Upper lobe of left lung (tissue), 6 donors: ENCODE measurements at places on chromosomes 7 and 10.

- DNase-seq = no peak
Measured at GRCh38 chr7:13988065-13988464, 1.4 kb downstream of the ETV1 start.

DNA sequence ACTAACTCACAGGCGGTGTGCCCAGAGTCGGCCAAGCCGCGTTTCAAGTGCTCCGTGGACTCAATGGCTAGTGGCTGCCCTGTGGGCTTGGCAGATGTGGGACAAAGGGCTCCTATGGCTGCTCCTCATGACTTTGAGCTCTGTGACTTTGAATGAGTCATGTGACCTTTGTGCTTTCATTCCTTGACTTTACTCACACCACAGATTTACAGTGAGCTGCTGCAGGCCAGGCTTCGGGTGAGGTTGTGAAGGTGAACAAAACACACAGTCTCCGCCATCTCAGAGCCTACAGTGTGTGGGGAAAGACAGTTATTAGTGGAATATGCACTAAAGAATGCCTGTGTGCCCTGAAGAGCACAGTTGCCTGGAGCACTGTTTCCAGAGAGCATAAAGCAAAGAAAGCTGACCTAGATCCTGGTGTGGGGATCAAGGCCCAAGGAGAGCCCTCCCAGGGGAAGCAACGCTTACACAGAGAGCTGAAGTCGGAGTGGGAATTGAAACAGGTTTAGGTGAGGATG is 29.7 kb upstream of the PLEKHA1 start:
- no peak for DNase-seq

GRCh38 chr7:99990460-99990852 is 14.6 kb upstream of the AZGP1 start:
- DNase-seq = no peak

- DNase-seq = peak; percentile 66
Measured at GRCh38 chr10:69515699-69516259, 57.4 kb downstream of the NEUROG3 start.

- DNase-seq = peak; percentile 70
Measured at GRCh38 chr7:157907091-157907490, 570.3 kb downstream of the DNAJB6 start.

DNA sequence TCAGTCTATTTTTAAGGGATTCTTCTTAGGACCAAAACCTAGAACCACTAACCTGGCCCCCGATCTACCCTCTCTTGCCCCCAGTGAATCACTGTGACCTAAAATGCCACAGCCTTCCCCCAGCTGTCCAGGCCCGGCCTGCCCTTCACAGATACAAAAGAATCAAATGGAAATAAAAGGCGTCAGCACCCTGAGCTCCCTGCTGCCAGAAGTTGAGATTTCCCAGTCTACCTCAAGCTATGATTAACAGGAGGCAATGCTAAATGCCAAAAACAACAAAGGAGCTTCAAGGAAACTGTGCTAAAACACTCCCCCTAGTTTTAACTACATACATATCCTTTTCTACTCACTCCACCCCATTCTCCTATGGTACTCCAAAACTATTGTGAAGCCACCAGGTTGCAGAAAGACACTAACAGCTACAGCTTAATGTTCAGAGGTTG is 67.8 kb downstream of the GSAP start:
- no peak for DNase-seq

GRCh38 chr7:140403878-140404564 is at the start of gene RAB19:
TSS of gene RAB19 (plus strand) at chr7:140404058. CDS start at chr7:140407647, 3,589 bp downstream.
- DNase-seq = peak; percentile 78

GRCh38 chr10:70596860-70597809 is 5.4 kb downstream of the PRF1 start:
- DNase-seq = peak; percentile 19

DNA sequence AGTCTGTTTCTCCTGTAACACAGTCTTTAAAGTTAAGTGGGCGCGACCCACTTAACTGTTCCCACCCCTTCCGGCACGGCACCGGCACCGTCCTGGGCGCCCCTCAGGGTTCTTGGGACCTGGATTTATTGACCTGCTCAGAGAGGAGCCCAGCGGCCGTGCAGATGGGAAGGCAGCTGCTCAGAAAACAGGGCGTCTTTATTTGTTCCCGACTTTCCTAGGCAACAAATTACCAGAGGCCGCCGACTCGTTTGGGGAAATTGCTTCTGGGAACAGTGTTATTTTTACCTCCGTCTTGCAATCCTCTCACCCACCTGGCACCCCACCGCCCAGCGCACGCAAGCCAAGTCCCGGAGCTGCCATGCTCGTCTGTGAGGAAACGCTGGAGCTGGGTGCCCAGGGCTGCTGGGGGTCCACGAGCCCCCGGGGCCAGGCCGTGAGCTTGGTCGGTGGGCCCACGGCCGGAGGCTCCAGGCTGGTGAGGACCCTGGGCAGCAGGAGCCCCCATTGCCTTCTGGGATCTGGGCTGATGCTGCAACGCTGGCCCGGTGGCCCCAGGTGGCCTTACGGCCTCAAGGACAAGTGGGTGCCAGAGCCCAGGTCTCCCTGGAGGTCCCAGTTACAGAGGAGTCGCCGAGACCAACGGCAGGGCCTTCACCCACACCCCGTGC is 14.9 kb upstream of the ADGRA1 start:
- DNase-seq = no peak

GRCh38 chr7:50863053-50863452 is 80.4 kb upstream of the GRB10 start:
- DNase-seq = no peak
